ENCODE measurements at places on chromosomes 6 and 20.

- no peak for DNase-seq
Measured at GRCh38 chr6:151589667-151590066, 95.8 kb downstream of the CCDC170 start.

DNA sequence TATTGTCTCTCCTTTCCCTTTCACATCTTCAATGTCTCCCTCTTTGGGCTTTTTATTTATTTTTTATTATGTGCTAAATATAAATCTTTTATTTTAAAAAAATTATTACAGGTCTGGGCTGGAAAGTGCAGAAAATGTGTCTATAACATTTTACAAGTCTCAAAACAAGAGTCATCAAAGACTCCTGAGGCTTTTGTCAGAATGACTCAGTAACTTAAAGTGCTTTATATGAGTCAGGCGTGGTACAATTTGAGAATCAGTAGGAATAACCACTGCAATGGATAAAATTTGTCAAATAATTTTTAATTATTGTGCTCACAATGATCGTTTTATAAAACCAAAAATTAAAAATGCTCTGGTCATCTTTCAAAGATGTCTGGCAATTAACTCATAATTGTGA lies 193.9 kb downstream of the MMUT start:
- no peak for DNase-seq

GRCh38 chr20:25532015-25532751 lies 53.1 kb downstream of the NINL start:
- no peak for DNase-seq

- DNase-seq = no peak
Measured at GRCh38 chr6:6320901-6321300, 439 bp upstream of the F13A1 start.

DNA sequence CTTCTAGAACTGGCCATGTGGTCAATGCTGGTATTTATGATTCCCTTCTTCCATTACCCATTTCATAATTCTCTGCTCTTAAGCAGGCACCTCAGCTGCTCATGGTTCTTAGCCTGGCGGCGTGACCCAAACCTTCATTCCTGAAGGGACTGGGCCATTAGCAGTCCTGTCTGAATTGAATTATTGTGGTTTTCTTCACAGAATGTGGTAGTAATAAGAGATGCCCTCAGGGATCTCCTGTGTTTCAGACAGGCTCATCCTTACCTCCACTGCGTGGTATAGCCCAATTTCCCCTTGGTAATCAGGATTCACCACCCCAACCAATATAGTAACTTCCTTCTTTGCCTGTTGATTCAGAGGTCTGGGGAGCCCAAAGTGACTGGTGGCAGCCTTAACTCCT lies 37.6 kb downstream of the PKIB start:
- DNase-seq = no peak

DNA sequence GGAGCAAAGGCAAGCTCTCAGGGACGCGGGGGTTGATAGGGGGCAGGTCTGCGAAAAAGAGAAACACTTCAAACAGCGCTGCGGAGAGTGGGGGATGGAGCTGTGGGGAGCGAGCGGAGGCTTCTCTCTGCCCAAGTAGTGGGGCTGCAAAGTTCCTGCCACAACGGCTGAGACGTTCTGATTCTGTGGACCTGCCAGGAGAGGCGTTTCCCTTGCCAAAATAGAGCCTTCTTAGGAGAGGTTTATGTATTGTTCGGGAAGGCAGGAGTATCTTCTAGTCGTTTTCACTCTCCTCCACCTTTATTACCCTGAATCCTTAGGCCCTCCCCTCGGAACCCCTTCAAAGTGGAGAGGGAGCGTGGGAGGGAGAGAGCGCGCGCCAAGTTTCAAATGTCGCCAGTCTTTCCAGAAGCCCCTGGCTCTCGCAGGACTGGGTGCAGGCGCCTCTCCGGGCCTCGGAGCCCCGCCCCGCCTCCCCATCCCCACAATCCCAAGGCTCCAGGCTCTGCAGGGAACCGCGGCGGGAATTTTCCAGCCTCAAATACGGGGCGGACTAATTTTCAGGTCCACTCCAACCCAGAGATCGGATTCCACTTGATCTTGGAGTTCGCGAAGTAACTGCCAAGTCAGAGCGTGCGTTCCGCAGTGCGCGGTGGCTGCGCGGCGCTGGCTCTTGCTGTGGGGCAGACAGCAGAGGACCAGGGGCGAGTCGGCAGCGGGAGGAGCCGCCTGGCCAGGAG lies 10.0 kb upstream of the POU3F2 start:
- DNase-seq = no peak

DNA sequence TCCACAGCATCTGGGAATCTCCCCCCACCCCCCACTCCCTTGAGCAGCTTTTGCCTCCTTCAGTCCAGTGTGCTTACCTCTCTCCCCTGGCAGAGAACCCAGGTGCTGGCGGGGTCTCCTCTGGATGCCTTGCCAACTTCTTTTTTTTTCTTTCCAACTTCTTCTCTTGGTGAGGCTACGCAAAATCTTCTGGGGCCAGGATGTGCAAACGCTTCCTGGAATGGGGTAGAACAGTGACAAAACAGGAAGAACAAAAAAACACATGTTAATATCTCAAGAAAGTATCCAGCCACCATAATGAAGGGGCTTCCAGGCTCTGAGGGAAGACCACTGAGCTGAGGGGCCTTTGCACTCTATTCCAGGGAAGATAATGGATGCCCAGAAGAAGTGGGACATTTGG lies 53.9 kb upstream of the DDR1 start:
- no peak for DNase-seq

GRCh38 chr6:27452496-27452897 lies 20.4 kb downstream of the ZNF184 start:
- DNase-seq = no peak

DNA sequence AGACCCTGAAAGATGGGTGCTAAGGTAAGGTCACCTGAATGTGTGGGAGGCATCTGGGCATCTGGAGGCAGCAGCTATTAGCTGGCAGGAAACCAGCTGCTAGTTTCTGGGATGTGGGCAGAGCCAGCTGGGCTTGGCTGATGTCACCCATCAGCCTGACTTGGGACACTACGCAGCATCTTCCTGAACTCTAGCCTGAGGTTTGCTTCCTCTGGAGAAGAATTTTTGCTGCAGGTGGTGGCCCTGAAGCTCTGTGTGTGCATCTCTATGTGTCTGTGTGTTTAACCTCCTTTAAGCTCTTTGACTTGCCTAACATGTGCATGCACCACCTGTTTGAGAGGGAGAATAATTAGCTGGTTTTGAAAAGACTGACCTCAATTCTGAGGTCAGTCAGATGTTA lies 465.1 kb upstream of the CHD6 start:
- DNase-seq = no peak

DNA sequence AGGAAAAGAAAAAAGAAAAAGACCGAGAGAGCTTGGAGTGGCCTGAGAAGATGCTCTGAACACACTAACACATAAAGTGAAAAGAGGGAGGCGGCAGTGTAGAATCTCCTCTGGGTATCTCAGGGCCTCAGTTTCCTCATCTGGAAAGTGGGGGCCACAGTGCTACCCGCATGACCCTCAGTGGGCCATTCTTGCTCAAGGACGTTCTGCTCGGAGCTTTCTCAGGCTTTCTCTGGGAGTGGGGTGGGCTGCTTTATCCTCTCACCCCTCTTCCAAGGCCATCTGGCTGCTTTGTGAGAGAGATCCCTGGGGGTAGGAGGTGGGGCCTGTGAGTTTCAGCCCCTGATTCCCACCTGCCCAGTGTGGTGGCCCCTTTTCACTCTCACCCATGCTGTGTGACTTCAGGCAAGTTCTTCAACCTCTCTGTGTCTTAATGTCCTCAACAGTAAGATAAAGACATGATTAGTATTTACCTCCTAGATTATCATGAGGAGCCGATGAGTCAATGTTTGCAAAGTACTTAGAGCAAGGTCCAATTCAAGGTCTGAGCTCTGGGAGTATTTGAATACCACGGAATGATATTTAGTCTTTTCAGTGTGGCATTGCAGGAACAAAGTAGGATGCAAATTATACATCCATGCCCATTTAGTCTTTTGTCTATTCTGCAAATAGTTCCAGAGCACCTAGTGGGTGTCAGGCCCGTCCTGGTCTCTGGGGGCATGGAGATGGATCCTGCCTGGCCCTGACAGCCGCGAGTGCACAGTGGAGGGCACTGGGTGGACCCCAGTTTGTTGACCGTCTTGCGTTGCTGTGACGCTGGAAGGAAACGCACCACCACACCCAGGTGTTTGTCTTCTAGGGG lies 34.3 kb downstream of the SRC start:
- no peak for DNase-seq

DNA sequence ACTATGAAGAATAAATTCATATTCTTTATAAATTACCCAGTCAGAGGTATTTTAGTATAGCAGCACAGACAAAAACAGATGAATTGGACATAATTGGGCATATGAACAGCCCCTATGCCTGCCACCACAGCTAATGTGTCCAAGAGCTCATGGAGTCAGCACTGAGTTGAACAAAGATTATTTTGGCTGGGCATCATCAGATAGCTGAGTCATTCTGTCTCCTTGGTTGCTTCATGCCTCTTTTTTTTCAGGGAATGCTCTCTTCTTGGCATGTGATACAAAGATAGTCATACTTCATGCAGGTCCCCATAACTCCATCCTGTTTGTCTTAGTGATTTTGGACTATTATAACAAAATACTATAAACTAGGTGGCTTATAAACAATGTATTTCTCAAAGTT lies 275.6 kb downstream of the TENT5A start:
- DNase-seq = no peak

GRCh38 chr20:44897133-44897532 lies 11.6 kb downstream of the YWHAB start:
- no peak for DNase-seq

DNA sequence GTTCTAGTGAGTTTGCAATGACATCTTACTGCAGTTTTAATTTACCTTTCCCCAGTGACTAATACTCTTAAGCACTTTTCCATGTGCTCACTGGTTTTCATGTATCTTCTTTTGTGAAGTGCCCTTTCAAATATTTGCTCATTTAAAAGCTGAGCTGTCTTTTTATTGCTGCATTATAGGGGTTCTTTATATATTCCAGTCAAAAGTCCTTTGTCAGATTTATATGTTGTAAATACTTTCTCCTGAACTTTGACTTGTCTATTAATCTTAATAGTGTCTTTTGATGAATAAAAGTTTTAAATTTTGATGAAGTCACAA lies 50.2 kb upstream of the ELOVL5 start:
- DNase-seq = no peak

GRCh38 chr20:51497542-51498467 lies 44.7 kb downstream of the NFATC2 start:
- peak; percentile 44 for DNase-seq

DNA sequence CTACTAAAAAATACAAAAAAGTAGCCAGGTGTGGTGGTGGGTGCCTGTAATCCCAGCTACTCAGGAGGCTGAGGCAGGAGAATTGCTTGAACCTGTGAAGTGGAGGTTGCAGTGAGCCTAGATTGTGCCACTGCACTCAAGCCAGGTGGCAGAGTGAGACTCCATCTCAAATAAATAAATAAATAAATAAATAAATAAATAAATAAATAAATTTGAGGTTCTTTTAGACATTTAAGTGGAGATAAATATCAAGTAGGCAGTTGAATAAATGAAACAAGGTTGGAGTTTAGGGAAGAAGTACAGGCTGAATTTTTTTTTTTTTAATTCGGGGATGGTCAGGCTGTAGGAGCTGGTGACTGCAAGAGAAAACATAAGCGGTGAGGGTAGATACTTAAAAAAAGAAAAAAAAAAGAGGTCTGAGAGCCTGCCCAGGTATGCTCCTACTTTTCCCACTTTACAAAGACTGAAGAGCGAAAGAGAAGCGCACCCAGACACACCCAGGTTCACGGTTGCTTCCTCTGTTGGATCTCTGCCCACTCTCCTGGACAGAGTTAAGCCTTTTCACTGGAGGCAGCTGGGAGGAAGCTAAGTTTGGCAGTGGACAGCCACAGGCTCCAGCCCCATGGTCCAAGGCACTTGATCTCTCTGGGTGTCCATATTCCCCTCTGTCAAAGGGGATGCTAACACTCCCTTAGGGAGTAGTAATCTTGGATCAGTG lies 100.9 kb upstream of the PRDM1 start:
- DNase-seq = no peak

DNA sequence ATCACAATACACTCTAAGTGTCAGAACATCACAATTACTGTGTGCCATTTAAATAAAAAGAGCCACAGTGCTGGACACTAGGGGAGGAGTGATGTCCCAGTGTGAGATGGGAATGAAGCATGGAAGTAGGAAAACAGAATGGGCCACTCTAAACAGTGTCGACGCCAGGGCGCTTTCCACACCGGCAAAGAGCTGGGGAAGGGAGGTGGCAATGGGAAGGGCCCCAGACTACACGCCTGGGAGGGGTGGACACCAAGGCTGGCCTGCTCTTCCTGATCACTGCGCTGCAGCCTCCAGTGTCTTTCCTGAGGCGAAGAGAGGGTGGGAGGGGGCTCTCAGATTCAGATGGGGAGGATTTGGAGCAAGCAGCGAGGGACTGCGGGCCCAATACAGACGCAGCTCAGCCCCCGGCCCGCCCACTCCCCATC lies 75.9 kb downstream of the ERMARD start:
- DNase-seq = no peak

GRCh38 chr20:11436113-11436905 lies 481.4 kb upstream of the BTBD3 start:
- DNase-seq = no peak

GRCh38 chr20:11017446-11017845 lies 343.6 kb upstream of the JAG1 start:
- DNase-seq = no peak

- no peak for DNase-seq
Measured at GRCh38 chr20:63281742-63282665, 9.4 kb downstream of the ARFGAP1 start.

DNA sequence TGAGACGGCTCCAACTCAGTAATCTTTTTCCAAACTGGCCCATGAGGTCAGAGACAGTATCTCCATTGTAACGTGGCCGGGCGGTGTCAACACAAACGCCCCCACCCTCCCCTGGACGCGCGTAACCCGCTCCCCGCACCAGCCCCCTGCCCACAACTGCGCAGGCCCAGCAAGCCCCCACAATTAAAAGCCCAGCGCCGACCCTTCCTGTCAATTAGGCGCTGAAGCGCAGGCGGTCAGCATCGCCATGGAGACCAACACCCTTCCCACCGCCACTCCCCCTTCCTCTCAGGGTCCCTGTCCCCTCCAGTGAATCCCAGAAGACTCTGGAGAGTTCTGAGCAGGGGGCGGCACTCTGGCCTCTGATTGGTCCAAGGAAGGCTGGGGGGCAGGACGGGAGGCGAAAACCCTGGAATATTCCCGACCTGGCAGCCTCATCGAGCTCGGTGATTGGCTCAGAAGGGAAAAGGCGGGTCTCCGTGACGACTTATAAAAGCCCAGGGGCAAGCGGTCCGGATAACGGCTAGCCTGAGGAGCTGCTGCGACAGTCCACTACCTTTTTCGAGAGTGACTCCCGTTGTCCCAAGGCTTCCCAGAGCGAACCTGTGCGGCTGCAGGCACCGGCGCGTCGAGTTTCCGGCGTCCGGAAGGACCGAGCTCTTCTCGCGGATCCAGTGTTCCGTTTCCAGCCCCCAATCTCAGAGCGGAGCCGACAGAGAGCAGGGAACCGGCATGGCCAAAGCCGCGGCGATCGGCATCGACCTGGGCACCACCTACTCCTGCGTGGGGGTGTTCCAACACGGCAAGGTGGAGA lies at the start of the genes HSPA1A and HSPA1L:
TSS of gene HSPA1A (plus strand) at position 519 of the 814 bp plus-strand sequence. CDS start at position 733, 214 bp downstream.
TSS of gene HSPA1L (minus strand) at position 259 of the 814 bp plus-strand sequence. CDS start 3,311 bp downstream, outside the sequence.
- DNase-seq = peak; percentile 74

Data from SK-N-MC (cell line).